CD4-positive, alpha-beta T cell treated with Interleukin-6 at 100 ng/mL for 8 hours (primary cell): ENCODE measurements at places on chromosomes 2 and 18.

DNA sequence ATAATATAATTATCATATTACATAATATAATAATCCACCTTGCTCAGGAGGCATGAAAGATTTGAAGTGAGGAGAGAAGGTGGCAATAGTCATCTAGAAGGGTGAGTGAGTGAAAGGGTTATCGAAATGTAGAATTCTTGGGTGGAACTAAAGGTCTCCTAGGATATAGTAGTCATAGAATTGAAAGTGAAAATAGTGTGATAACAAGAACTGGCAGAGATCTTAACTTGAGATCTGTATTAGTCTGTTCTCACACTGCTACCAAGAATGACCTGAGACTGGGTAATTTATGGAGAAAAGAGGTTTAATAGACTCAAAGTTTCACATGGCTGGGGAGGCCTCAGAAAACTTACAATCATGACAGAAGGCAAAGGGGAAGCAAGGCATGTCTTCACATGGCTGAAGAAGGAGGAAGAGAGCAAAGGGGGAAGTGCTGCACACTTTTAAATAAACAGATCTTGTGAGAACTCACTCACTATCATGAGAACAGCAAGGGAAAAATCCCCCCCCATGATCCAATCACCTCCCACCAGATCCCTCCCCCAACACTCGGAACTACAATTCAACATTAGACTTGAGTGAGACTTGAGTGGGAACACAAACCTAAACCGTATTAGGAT is 351.5 kb downstream of the NR4A2 start:
- no peak for DNase-seq

GRCh38 chr18:834082-834720 is 22.2 kb upstream of the YES1 start:
- DNase-seq = no peak

- no peak for DNase-seq
These were observed 24.2 kb downstream of the RPL31 start for GRCh38 chr2:101026253-101026701.

- DNase-seq = no peak
These were observed 24.3 kb downstream of the CDK15 start for GRCh38 chr2:201830666-201831065.
